ENCODE measurements at places on chromosomes 4 and X.

DNA sequence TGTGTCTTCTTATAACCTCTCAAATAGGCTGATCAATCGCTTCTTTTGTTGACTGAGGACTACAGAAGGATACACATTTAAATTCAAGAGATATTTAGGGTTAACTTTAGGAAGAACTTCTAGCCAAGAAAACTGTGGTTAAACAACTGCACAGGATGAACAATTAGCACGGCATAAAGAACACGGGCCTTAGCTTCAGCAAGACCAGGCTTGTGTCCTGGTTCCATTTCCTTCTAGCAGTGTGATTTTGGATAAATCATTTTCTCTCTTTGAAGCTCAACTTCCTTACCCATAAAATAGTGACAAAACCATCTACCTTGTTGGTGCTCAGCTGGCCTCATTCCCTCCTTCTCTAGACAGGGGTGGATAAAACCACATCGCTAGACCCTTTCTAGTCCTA lies 117.6 kb downstream of the TSPAN5 start:
- no peak for DNase-seq

- no peak for DNase-seq
Measured at GRCh38 chr4:17565846-17566245, 11.2 kb upstream of the LAP3 start.

DNA sequence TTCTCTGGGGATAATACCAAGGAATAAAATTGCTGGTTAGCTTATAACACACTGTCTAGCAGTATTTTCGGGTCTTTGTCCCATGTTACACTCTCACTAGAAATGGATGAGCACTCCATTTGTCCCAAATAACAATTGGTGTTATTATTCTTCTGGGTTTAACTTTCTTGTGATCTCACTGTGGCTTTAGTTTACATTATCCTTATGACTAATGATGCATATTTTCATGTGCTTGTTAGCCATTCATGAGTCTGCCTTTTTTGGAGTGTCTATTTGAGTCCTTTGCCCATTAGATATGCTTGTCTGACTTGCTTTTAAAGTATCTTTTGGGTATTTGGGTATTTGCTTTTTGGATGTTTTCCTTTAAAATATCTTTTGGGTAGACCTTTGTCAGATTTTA lies 372.9 kb upstream of the TENM3 start:
- DNase-seq: no peak

DNA sequence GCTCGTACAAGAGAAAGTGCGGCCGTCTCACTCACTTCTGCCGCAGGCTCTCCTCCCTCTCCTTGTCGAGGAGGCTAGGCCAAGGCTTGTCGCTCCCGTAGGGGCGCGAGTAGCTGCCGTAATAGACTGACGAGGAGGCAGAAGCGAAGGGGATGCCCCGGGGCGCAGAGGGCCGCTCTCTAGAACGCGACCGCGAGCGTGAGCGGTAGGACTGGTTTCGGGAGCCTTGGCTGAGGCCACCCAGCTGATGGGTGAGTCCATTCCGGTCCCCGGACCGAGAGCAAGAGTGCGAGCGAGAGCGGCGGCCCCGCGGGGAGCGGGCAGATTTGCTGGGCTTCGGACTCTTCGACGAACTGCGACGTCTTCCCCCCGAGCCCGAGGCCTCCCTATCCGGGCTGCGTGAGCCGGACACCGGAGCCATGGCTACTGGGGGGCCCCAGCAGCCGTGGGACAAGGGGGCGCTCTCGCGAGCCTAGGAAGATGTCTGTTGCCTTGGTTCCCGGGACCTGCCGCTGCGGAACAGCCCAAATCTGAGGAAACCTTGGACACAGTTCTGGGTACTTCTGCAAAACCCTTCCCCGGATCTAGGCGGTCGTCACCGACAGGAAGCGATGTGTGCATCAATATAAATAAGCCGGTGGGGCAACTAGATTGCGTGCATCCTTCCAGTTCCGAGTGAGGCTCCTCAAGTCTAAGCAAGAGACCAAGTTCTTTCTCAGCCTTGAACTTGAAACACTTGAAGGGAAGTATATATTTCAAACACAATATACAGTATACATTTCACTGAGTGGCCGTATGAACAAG lies at the start of gene NKAP:
Gene NKAP, minus strand, starts transcription at position 567 of the 804 bp plus-strand sequence. Its CDS starts 146 bp downstream, at position 421.
- DNase-seq: peak; percentile 89

- DNase-seq: no peak
Measured at GRCh38 chr4:186931519-186931918, 207.9 kb upstream of the FAT1 start.

- no peak for DNase-seq
Measured at GRCh38 chr4:67566335-67566734, 7.8 kb downstream of the STAP1 start.

DNA sequence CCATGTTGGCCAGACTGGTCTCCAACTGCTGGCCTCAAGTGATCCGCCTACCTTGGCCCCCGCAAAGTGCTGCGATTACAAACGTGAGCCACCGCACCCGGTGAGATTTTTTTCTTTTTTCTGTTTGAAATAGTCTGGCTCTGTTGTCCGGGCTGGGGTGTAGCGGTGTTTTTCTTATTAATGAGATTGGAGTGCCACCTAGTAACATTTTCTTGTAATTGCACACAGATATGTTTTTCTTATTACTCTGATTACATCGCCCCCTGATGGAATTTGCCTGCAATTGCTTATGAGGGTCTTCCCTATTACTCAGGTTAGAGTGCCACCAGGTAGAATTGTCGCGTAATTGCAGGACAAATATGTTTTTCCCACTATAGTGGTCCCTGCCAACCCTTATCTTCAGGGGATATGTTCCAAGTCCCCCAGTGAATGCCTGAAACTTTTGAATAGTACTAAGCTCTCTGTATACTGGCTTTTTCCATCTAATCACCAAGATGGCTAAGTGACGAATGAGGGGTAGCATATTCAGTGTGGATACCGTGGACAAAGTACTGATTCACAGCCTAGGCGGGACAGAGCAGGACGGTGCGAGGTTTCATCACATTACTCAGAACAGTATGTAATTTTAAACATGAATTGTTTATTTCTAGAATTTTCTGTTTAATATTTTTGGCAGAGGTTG lies 8.6 kb upstream of the PDHA1 start:
- DNase-seq: no peak

GRCh38 chr4:3118312-3118711 lies 43.8 kb downstream of the HTT start:
- no peak for DNase-seq
